AG04450 (cell line): ENCODE measurements at places on chromosomes 12 and 14. TPM values are rescaled to one million over a fixed set of nuclear protein-coding genes. Genes with fewer than 3 reads are reported as not detected.

DNA sequence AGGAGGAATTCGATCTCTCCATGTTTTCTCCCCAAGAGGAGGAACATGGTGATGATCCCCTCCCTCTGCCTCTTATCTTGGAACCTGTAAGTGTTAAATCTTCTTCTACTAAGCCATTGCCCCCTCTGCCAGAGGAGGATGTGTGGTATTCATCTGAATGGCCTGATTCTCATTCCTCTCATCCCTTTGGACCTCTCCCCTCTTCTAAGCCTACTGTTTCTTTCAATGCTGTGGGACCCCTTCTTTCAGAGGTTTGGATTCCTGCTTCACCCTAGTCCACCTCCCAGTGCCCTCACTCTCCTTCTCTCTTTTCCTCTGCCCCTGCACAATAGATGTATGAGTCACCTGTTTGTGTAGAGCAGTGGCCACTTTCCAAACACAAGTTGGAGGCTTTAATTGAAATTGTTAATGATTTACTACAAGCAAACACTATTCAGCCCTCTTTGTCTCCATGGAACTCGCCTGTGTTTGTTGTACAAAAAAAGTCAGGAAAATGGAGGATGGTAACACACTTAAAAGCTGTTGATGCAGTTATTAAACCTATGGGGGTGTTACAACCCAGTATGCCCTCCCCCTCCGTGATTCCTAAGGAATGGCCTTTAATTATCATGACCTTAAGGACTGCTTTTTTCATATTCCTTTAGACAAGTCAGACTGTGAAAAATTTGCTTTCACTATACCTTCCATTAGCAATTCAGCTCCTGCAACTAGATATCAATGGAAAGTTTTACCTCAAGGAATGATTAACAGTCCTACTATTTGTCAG is 192.1 kb upstream of the ALG10B start:
- DNase-seq = no peak

DNA sequence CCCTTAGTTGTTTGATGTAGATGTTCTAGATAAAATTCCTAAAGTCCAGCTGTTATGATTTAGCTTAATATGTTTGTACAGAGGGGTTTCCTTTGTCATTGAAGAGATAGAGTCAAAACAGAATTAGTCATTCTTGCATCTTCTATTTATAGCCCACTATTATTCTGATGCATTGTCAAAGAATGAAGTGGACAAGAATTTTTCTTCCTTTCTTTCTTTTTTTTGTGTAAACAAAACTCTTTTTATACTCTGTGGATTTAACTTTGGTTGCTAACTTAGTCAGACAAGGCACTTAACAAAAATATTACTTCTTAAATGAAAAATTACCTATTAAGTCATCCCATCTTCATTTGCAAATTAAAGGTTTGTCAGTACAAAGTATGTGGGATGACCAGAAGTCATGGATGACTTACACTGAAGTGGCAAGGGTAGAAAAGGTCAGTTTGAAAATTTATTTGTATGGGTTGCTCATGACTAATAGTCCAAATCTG is 215.6 kb upstream of the DDHD1 start:
- peak; percentile 63 for DNase-seq

- DNase-seq = no peak
Observed at GRCh38 chr12:52798003-52798670, 2.2 kb upstream of the KRT3 start.

- peak; percentile 96 for DNase-seq
Observed at GRCh38 chr12:4030929-4031702, 157.9 kb upstream of the PARP11 start.

The MYF5 gene
- polyA plus RNA-seq = not detected in 2 replicates
